ENCODE measurements at places on chromosomes 12 and 14.

DNA sequence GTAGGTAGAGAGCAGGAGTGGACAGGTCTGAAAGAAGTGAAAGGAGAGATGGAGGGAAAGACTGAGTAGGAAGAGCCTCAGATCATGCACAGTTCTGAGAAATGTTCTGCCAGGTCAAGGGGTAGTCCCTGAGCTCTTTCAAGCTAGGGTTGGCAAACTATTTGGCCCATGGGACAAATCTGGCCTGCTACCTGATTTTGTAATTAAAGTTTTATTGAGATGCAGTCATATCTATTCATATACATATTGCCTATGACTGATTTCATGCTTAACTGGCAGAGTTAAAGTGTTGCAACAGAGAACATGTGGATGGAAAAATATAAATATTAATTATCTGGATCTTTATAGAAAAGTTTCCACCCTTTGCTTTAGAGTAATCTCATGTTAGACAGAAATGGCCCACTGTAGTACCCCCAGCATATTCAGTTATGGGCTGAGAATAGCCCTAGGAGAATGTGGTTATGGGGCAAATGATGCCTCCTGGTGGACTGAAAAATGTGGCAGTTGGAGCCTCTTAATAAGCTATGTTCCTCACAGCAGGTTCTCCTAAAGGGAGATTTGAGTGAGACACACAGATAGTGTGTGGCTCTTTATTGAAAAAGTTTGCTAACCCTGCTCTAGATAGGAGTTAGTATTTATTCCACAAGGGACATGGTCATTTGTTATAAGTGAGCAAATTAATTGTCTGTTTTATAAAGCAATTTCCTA is 476.9 kb downstream of the LRIG3 start:
- no peak for DNase-seq

- no peak for DNase-seq
Measured at GRCh38 chr12:60271816-60272215, 676.0 kb downstream of the SLC16A7 start.

DNA sequence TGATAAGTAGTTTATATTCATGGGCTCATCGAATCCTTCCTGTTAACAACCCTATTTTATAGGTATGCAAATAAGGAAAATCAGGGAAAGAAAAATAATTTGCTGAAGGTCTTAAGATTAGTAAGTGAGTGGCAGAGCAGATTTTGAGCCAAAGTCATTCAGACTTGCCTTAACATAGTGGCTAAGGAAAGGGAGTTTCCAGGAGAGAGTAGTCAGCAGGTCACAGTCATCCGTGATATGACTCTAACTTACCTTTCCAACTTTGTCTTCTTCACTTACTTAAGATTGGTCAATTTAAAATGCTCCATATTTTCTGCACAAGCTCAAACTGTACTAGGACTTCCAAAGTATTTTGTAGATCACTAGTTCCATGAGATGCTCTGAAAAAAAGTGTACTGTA is 46.6 kb downstream of the AKAP6 start:
- no peak for DNase-seq

GRCh38 chr12:51517800-51518199 is 73.2 kb upstream of the SCN8A start:
- DNase-seq: no peak

DNA sequence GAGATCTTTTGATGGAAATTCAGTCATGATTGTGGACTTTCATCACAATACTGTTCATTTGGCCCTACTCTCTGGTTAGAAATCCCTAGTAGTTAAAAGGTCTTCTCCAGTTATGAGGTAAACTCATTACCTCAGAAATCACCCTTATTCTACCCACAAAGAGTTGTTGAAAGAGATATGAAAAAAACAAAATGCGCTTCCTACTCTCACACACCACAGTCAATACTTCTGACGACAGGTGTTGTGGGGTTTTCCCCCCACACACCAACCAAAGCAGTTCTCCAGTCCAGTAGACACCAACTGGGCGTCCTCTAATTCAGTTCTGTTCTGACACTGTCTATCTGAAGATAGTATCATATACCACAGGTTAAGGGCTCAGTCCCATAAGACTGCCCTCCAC is 54.9 kb downstream of the TRMT5 start:
- DNase-seq: no peak

Data from stimulated activated CD8-positive, alpha-beta memory T cell treated with anti-CD3 and anti-CD28 coated beads, Interleukin-4, amount 100 ng/mL, for 1 hour (primary cell).